ENCODE measurements at places on chromosomes 2 and 18. TPM values are rescaled to one million over a fixed set of nuclear protein-coding genes. Genes with fewer than 3 reads are reported as not detected.

DNA sequence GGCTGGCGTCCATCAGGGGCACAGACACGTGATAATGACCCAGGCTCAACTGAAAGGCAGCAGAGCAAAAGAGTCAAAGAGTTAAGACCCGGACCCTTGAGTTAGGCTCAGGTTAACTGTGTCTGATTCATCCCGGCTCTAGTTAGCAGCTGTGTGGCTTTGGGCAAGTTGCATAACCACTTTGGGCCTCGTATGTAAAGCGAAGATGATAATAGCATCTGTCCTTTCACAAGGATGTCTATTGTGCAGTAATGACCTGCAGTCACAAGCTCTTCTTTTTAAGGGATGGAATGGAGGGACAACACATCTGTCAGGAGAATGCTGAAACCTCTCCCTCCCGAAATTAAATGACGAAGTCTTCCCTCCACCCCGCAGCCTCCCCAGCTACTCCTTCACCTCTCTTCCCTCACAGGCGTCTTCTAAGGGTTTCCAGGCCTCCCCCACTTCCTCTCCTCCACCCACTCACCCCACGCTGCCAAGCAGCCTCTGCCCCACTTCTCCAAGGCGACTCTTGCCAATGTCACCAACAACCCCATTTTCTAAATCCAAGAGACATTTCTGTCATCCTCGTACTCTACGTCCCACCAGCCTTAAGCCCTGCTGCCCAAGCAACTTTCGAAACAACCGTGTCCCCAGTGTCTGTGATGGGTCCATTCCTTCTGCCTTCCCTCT lies 135.1 kb upstream of the ID2 start:
- DNase-seq: no peak

The MSTN gene
- total RNA-seq: 0.46 TPM

DNA sequence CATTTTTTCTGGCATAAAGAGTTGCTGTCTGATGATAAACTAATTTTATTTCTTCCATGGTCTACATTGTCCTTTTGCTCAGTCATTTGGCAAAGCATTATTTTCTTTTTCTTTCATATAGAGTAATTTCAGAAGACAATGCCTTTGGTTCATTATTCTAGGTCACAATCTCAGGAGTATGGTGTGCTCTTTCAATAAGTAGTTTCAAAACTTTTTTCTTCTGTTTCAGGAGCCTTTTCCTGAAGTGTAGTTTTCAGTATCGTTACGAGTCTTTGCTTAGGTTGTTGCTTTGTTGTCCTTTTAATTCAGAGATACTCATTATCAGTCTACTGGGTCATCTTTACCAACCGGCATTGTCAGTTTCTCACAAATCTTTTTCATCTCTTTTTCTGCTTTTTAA lies 100.4 kb upstream of the GPC1 start:
- DNase-seq: no peak

GRCh38 chr2:231930593-231931281 lies 4.5 kb upstream of the NPPC start:
- DNase-seq: no peak

The NAT8 gene
- not detected for total RNA-seq

GRCh38 chr2:200065477-200065876 lies 110.1 kb downstream of the MAIP1 start:
- DNase-seq: peak; percentile 51

DNA sequence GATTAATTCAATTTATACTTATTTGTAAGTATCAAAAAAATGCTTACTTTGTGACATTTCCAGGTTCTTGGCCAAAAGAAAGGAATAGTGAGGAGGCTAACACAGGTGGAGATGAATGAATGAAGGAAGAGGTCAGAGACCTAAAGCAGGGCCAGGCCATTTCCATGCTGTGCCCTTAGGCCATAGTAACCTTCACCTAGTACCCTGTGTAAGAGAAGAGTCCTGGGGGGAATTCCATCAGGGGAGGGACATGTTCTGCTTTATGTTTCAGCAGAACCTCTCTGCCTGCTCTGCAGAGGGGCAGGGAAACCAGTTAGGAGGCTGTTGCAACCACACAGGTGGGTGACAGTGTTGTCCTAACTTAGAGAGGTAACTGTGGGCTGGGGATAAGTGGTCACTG lies 204.2 kb upstream of the CDH20 start:
- no peak for DNase-seq

The EMILIN2 gene
- 13.9 TPM for total RNA-seq

- DNase-seq: peak; percentile 35
These were observed 46.2 kb upstream of the SMAD7 start for GRCh38 chr18:48996901-48997463.

DNA sequence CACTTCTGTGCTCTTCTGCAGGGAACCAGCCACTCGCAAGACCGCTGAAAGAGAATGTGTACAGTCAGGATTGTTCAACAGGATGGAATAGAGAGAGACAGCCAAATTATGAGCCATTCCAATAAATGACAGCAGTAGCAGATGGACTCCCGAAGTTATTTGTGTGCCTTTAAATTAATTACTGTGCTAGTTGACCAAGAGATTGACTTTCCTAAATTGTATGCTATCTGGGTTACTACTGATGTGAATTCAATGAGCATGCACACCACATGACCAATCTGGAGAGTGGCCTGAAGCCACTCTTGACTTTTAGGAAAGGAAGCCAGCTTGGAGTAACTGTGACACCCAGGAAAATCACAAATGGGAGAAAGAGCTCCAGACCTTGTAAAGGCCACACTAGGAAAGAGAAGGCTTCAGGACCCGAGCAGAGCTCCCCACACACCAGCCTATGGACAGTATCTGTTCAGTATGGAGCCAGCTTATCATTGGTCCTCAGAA lies 52.8 kb downstream of the CHMP3 start:
- no peak for DNase-seq

DNA sequence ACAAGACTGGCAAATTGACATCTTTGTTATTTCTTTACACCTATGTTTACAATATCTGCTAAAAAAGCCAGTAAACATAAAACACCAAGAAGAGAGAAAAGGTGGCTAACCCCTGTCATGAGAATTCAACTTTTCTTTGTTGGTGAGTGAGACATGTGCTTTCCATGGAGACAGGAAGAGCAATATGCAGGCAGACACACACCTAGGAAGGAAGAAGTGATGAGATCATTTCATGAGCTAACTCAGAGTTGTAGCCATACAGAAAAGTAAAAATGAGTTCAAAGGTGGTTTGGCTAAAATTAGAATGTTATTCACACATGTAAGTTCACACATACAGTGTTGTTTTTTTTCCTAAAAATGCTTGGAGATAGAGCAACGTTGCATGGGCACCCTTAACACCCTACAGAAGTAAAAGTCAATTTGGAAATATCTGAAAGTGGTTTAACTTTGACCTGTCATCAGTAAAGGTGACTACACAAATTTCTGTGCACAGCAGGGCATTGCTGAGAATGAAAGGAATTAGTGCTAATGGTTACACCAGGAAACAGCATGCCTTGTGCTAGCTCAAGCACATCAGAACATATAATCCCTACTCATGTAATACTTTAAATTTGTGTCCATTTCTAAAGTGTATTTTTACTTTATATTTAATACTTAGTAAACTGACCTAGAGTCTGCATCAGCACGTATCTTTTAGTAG lies 557.6 kb downstream of the CBLN2 start:
- DNase-seq: no peak

GRCh38 chr18:22517356-22517755 lies 99.6 kb upstream of the CTAGE1 start:
- peak; percentile 31 for DNase-seq

GRCh38 chr2:159094173-159094737 lies 125.8 kb downstream of the TANC1 start:
- DNase-seq: no peak

The KLHL14 gene
- total RNA-seq: 0.31 TPM

DNA sequence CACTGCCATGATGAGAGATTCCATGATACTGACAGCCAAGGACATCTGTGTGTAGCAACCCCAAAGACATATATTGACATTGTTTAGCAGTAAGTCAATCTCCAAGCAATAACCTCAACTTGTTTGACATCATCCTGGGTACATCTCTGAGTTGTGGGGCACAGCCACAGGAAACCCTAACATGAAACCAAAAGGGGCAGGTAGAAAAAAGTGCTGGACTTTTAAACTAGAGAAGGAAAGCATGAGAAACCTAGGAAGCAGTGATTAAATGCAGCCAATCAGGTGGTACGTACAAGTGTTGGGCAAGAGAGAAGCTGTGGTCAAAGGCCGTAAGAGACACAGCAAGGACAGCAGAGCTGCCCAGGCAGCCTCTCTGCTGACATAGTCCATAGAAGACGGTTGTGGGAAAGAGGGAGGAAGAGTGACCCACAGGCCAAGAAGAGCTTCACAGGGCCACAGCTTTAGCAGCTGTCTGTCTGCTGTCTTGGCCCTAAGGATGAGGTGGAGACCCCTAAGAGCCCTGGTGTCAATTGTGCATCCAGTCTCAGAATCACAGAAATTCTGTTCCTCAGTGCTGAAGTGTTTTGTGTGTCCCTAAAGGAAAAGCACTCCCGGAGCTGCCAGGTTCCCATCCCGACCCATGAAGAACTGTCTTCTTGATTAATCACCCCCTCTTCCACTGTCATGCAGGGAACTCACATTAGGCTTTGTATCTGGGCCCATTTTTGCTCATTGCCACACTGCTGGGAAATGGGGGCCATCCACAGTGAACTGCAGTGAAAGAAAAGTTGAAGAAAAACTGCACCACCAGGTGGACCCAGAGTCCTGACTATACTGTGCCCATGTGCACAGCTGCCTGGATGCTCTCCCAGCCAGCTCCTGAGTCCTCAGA lies 25.4 kb upstream of the CHN1 start:
- peak; percentile 60 for DNase-seq

The ZSWIM2 gene
- not detected for total RNA-seq

DNA sequence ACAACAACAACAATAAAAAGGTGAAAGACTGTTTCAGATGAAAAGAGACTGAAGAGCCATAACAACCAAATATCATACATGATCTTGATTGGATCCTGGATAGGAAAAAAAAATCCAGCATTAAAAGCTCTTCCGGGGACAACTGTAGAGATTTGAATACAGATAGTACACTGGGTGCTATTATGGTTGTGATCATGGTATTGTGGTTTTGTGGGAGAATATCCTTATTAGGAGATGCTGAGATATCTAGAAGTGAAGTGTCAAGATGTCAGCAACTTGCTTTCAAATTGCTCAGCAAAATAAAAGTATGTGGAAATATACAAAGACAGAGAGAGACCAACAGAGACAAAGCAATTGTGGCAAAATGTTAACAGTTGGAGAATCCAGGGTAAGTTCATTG lies 15.5 kb upstream of the SPATA3 start:
- no peak for DNase-seq

DNA sequence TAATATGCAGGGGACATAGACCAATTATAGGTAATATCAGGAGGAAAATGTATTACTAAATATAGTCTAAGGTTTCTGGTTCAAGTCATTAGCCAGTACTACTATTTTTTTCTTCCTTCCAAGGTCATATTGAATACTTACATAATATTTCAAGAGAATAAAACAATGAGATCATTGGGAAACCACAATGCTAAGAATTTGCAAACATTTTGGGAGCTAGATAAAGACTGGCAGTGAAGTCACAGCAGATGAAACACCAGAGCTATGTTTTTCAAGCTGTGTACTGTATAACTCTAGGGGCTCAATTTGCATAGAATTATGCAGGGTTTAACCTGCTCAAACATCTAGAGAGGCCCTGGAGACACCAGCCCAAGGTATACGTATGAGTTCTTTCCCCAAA lies 80.5 kb upstream of the KCNH7 start:
- DNase-seq: no peak

The SALL3 gene
- 0.28 TPM for total RNA-seq

DNA sequence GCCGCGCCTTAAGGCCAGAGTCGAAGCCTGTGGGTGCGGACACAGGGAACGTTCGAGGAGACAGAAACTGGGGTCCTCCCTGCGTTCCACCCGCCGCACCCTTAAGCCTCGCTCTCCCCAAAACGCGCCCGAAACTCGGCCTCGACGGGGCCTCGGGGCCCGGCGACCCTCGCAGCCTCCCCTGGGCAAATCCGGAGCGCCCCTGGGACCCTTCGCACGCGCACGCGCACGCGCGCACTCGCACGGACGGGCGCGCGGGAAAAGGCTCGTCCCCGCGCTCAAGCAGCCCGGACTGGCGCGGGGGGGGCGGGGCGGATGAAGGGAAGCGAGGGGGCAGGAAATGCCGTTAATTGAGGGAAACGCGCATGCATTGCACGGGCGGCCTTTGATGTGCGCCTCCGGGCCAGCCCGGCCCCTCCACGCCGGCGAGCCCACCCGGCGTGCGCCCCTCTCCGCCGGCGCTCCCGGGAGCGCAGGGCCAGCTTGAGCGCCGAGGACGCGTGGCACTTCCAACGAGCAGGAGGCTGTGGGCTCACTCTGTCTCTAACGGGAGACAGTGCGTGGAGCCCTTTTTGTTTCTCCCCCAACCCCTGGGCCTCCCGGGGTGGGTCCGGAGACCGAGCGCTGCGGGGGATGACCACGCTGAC lies 5.4 kb upstream of the SALL3 start:
- no peak for DNase-seq

DNA sequence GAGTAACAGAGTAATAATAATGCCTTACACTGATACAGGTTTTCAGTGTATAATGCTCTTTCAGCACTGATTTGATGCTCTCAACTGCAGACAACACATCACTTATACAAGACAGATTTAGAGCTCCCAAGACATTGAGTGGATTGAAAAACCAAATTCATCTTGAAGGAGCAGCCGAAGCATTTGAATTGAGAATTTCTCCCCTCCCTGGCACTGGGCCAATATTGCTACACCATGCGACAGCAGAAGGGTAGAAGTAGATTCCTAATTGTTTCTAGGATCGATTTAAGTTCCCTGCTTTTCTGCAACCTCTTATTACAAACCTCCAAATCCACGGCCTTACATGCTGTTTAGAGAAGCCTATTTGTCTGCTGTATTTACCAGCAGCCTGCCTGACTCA lies 15.5 kb downstream of the CENPA start:
- DNase-seq: peak; percentile 15

The MAPRE3 gene
- total RNA-seq: 10.2 TPM

- DNase-seq: no peak
These were observed 186.0 kb upstream of the HDAC4 start for GRCh38 chr2:239586651-239587310.

DNA sequence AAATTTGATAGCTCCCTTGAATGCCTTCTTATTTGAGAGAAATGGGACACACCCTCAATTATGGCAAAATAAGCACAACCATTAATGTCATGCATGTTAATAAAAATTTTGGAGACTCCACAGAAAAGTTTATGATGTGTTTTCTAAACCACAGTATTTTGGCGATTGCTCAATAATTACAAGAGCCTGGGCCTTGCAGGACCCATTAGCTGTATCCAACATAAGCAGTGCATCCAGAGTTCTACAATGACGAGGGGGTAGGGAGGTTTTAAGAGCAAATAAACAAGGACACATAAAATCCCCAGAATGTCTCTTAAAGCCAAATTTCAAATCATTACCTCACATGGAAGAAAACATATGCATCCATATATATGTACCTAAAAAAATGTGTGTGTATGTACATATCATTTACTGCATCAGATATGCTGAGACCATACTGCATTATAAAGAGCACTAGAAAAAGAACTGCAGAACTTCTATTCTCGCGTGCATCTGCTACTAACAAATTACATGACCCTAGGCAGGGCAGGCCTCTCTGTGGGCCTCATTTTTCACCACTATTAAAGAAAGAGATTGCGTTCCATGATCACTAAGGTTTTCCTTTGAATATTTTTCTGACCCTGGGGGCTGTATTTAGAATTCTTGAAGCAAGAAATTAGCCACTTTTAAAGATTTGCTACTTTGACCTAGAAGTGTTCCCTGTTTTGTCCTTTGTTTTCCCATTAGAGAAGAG lies 38.0 kb downstream of the CMPK2 start:
- no peak for DNase-seq

Data from lung (tissue), 17 donors.